ENCODE measurements at places on chromosomes 2 and 18.
A peak's percentile ranks its signal among the peaks of the same experiment; 100 is the strongest.

DNA sequence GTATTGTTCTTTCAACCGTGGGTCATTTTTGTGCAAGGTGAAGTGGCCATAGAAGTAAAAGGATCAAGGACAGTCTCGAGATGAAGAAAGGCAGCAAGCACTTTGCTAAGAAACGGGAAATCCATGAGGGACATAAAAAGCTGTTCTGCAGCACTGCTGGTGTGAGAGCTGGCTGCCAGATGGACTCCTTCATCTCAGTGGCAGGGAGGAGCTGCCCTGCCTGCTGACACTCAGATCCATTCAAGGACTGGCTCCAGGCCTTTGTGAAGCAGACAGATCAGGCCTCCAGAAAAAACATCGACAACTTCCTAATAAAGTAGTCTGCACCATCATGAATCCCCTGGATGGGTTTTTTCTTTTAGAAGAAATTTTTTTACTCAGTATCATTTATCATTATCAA is 29.5 kb downstream of the RMC1 start:
- DNase-seq, result no peak

DNA sequence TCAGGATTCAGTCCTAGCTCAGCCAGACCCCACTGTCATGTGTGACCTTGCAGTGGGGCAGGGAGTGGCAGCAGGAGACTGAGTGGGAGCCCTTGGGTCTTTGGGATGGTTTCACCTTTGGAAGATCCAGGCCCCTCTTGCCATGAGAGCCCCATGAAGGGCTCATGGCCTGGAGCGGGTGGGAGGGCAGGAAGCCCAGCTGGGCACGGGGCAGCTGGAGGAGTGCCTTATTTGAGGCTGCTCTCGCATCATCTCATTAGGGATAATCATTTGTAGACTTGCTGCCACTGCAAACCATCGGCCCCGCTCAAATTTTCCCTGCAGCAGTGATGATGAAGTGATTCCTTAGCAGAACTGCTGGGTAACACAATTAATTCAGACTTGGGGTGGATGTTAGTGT is 73.9 kb downstream of the TGOLN2 start:
- DNase-seq, result no peak

DNA sequence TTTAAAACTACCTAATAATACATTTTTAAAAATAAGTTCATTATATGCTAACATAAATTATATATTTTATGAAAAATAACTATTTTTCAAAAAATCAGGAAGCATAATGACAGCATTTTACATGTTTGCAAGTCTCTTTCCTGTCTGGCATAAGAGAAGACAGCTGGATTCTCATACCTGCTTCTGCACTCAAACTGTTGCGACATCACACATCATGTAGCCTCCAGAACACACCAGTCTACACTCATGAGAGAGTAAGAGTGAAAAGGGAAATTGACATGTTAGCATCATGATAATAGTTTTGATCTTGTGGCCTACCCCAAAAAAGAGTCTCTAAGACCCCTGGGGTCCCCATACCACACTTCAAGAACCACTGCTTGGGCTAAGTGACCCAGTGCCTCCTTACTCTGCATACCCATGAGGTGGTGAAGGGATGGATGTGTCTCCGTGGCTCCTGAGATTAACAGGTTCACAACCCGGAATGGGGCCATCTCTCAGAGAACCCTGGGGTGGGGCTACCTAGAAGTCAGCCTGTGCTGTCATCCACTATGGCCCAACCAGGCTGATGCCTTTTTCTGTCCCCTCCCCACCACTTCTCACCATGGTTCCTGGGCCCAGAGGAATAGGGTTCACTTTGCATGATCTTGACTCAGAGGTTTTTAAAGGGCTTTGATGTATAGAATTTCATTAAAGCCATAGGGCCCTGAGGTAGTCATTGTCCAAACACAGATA is 102.6 kb upstream of the DAPL1 start:
- DNase-seq, result no peak

- DNase-seq, result peak; percentile 28
These were observed 110.4 kb upstream of the RAB27B start for GRCh38 chr18:54717673-54718407.
